ENCODE measurements at places on chromosomes 4 and X.

- no peak for ATAC-seq
Measured at GRCh38 chr4:107619066-107619465, 101.0 kb downstream of the PAPSS1 start.

DNA sequence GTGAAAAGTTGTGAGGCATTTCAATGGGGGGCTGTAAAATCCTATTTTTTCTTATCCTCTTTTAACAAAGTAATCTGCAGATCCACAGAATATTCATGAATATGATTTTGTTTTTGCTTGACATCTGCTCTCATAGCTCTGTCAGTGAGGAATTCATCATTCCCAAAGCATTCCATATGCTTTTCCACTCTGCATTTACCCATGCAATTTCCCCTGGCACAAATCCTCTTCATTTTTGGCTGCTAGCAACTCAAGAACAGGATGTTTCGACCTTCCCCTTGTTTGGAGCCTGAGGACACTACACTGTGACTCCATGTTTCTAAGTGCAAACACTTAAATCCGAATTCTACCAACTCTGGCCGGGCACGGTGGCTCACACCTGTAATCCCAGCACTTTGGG is 48.5 kb downstream of the KLHL15 start:
- no peak for ATAC-seq

GRCh38 chr4:18441676-18442075 is 420.1 kb upstream of the LCORL start:
- ATAC-seq = no peak

DNA sequence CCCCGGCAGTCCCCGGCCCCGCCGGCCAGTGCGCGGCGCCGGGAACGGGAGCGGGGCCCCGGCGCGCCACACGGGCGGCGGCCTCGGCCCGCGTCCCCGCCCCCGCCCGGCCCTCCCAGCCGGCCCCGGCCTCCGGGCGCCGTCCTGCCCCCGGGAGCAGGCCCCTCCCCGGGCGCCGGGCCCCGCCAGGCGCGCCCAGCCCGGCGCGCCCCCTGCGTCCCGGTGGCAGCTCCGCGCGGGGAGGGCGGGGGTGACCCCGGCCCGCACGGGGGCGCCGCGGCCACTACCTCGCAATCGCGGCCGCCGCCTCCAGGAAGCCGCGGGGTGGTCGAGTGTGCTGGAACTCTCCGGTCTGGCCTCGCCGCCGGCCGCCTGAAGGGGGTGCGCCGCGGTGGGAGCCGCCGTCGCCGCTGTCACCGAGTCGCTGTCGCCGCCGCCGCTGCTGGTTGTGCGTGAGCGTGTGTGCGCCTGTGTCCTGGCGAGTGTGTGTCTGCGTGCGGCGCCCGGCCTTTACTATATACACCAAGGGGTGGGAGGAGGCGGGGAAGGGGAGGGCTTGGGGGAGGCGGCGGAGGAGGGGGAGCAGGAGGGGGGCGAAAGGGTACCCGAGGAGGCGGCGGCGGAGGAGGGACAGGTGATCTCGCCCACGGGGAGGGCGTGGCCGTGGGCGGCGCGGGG is at the start of gene RAI2:
TSS of gene RAI2 (minus strand) at position 488 of the 678 bp plus-strand sequence. CDS start 59,288 bp downstream, outside the sequence.
- no peak for ATAC-seq

DNA sequence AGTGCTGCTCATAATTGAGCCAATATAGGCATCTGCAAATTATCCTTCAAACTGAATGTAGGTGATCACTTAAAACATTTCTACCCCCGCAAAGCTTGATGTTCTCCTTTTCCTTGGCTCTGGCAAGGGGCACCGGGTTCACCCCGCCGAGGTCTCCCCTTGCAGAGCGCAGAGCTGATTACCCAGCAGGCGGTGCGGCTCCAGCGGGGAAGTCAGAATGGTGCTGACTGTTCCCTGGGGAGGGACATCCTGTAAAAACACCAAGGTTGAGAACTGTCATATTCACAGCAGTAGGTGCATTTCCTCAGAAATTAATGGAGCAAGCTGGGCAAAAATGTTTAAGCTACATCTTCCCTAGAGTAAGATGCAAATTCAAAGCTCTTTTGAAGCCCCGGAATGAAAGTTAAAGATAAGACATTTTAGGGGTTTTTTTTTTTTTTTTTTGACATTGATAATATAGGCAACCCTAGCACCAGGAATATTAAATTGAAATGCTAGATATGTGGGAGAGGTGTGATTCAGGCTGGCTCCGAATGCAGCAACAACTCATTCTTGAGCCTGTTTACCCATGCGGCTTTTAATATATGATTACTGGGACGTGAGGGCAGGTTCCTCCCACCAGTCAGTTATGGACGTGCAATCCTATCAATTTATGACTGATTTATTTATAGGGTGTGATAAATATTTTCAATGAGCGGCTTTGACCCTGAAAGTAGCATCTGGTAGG is 767.3 kb upstream of the TENM3 start:
- no peak for ATAC-seq

GRCh38 chr4:154911097-154911496 is 130.0 kb downstream of the RBM46 start:
- no peak for ATAC-seq

GRCh38 chrX:87679849-87680248 is 162.2 kb downstream of the KLHL4 start:
- ATAC-seq = no peak

DNA sequence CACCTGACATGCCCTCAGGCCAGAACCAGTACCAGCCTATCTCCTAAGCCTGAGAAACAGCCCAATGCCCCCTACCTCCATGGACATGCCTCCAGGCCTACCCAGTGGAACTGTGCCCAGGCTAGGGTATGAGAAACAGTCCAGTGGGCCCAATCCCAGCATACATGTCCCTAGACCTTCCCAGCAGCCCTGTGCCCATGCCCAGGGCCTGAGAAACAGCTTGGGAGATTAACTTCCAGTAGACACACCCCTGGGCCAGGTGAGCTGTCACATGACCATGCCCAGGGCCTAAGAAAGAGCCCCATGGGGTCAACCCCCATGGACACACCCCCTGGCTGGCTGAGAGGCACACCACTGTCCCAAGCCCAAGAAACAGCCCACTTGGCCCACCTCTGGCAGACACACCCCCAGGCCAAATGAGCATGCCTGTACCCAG is 78.8 kb downstream of the CBR4 start:
- ATAC-seq = no peak

- no peak for ATAC-seq
Measured at GRCh38 chr4:155724731-155725130, 34.1 kb upstream of the GUCY1B1 start.

DNA sequence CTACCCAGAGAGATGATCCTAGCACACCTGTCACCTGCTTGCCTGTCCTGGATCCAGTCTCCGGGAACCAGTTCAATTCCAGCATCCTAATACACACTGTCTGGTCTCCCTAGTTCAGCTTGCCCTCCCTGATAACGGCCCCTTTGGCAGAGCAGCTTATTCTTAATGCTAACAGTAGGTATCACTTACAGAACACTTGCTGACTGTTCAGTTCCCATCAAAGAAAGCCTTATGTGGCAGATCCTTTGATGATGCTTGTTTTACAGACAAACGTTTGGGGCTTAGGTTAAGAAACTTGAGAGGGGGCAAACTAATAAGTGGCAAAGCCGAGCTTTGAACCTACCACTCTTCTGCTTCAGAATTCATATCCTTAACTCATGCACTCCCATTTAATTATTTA is 890 bp downstream of the RASSF6 start:
- no peak for ATAC-seq

GRCh38 chr4:129146639-129147038 is 50.7 kb downstream of the C4orf33 start:
- ATAC-seq = no peak

- no peak for ATAC-seq
Measured at GRCh38 chrX:72408885-72409284, 103.2 kb upstream of the CITED1 start.

- ATAC-seq = no peak
Measured at GRCh38 chrX:104288269-104288668, 33.5 kb upstream of the ESX1 start.

DNA sequence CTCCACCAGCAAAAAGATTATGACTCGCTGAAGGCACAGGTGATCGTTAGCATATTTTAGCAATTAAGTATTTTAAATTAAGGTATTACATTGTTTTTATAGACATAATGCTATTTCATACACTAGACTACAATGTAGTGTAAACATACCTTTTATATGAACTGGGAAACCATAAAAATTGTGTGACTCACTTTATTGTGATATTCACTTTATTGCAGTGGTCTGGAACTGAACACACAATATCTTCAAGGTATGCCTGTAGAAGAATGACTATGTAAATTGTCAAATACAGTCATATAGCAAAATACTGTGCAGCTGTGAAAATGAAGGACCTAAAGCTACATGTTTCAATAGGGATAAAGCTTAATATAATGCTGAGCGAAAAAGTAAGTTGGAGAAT is 26.6 kb upstream of the MAML3 start:
- no peak for ATAC-seq

Measured in stimulated activated memory B cell treated with anti-CD40 and anti-IgM and Interleukin-4, amounts not matched to agents 10 μg/mL and 1 μg/mL and 100 μg/mL, for 72 hours (primary cell).